ENCODE measurements at places on chromosomes 11 and 22.

DNA sequence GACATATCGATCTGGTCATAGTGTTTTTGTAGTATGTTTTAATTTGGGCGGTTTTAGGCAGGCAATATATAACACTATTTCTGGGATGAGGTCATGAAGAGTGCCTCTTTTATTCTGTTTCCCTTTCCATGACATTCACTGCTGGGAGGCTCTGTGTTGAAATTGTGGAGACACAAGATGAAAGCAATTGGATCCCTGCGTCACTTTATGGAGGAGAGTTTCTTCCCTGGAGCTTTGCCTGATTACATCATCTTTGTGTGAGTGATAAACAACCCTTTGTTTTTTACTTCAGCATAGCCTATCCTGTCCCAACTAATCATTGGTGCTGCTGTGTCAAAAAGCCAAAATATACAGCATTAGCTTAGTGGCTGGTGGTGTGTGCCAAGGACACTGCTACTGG is 48.6 kb downstream of the PARVG start:
- no peak for DNase-seq

DNA sequence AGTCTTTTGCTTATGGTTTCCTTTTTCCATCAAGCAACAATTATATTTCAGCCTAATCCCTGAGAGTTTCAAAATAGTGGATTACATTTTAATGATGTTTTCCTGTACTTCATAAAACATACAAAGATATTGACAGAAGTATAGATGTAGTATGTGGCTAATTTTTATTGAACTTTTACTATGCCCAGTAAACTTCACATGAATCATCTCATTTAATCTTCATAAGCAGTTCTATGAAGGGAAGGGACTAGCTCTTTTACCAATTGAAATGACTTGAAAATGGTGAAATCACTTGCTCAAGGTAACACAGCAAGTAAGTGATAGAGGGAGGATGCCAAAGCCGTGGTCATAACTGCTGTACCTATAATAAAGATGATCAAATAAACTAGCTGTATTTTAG is 27.5 kb downstream of the RTN3 start:
- DNase-seq: no peak

DNA sequence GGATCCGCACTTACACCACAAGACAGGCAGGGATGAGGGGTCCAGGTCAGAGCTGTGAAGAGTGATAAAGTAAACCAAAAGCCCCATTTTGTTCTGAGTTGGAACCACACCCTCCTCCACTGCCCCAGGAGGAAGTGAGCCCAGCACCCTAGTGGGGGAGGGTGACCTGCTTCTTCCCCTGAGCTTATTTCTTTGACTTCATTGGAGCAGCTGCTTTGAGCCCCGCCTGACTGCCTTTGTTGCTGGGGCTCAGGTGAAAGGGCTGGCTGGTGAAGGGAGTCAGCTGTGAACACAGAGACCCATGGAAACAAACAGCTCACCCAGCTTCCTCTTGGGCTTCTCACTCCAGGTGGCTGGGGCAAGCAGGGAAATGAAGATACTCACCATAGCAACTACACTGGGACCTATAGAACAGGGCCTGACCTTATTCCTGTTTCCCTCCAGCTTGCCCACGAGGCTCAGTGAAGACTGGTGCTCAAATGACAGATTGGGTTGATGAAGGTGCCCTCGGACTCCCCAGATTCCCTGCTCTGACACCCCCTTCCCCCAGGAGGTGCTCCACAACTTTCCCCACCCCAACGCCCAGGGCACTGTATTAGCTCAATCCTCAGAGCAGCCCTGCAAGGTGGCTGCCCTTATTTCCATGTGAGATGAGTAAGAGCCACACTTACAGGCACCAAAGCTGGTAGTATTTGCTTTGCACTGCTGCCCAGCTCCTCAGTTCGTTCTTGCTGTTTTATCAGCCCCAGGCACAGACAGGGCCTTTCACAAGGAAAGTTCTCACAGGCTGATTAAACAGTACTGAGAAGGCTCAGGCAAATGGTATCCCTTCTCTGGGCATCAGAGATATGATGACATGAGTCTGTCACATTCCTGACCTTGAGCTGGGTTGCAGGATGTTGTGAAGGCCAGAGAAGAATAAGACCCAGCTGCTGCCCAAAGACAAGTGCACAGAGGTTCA is 2.4 kb downstream of the UCP2 start:
- peak; percentile 39 for DNase-seq

DNA sequence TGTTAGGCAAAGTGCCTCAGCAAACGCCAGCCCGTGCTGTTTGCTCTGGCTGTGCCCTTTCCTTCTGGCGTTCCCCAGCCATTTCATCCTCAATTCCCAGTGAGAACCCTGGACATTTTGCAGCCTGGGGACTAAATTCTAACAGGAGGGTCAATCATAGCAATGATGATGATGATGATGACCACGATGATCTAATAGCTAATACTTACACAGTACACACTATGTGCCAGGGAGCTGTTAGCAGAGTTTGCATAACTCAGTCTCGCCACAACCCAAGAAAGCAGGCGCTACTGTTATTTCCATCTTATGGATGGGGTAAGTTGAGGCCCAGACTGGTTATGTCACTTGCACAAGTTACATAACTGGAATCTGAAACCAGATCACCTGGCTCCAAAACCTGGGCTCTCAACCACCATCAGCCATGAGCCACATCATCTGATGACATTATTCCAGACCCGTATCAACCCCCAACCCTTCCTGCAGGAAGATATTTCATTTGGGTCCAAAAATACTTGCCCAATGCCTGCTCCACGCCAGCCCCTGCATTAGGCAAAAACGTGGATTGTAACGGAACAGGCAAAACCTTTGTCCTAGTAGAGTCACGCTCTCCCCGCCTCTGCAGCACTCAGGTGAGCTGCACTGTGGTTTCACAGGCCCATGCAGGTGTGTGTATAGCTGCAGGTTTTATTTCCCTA is 132.6 kb upstream of the SERPIND1 start:
- DNase-seq: no peak

DNA sequence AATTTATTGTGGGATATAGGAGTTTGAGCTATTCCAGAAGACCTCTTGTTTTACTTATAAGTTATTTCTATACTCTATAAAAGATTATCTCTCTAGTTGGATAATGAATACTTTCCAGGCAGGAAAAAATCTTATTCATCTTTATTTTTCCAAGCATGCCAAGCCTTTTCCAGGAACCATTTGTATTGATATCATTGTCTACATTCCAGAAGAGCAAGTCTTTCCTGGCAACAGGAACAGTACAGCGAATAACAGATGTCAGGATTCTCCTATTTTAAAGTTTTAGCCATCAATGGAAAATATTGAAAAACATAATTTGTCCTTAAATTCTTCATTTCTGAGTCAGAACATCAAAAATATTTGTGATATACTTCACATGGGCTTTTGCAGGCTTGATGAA is 5.2 kb upstream of the NXPE1 start:
- DNase-seq: no peak

- no peak for DNase-seq
Observed at GRCh38 chr11:5807580-5807979, 1.1 kb upstream of the OR52N2 start.

- DNase-seq: no peak
Observed at GRCh38 chr11:33861941-33862589, 29.8 kb downstream of the LMO2 start.

DNA sequence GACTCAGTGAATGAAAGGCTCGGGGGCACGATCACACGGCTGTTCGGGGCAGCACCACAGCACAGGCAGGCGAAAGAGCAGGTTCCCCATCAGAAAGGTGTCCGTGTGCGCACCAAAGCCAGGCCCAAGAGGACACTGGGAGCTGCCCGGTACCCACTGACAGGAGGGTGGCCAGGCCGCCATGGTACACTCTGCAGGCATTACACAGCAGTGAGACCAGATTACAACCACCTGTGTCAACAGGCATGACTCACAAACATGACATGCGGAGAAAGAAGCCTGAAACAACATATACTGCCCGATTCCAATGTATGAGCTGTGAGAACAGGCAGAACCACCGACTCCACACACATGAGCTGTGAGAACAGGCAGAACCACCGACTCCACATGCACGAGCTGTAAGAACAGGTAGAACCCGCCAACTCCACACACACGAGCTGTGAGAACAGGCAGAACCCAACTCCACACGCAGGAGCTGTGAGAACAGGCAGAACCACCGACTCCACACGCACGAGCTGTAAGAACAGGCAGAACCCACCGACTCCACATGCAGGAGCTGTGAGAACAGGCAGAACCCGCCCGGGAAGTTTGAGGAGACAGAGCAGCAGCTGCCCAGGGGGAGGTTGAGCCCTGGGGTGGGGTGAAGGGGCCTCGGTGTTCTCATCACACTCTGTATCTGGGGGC is 32.6 kb downstream of the KIAA0930 start:
- no peak for DNase-seq

- no peak for DNase-seq
Observed at GRCh38 chr22:46022881-46023512, 46.0 kb upstream of the WNT7B start.

DNA sequence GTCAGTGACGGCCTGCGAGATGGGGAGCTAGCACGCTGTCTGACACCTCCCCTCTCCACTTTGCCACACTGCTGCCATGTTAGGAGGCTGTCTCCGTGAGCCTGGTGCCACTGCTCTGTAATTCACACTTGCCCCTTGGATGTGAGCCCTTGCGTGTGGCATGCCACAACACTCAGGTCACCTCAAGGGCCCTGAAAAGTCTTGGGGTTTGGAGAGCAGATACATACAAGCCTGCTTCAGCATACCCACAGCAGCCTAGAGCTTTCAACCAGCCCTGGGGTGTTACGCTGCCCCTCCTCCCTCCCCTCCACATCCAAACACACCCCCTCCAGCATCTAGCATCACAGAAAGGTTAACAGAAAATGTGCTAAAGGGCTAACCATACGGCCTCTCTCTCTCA is 69.5 kb upstream of the TBCEL start:
- no peak for DNase-seq

DNA sequence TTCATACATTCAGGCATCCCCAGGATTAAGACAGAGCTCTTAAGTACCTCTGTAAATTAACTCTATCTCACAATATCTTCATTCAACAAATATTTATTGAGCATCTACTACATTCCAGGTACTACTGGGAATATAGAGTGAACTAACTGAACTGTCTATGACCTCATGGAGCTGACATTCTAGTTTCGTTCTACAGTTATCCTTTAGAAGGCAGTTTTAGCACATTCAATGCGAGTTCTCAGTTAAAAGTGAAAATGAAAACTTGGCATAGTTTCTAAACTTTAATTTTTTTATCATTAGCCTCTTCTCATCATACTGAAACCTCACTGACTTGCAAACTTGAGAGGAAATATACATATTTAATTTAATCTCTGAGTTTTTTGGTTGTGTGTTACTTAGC is 10.7 kb upstream of the MS4A6E start:
- DNase-seq: no peak

GRCh38 chr11:74647404-74647803 is 55.0 kb downstream of the POLD3 start:
- DNase-seq: no peak

DNA sequence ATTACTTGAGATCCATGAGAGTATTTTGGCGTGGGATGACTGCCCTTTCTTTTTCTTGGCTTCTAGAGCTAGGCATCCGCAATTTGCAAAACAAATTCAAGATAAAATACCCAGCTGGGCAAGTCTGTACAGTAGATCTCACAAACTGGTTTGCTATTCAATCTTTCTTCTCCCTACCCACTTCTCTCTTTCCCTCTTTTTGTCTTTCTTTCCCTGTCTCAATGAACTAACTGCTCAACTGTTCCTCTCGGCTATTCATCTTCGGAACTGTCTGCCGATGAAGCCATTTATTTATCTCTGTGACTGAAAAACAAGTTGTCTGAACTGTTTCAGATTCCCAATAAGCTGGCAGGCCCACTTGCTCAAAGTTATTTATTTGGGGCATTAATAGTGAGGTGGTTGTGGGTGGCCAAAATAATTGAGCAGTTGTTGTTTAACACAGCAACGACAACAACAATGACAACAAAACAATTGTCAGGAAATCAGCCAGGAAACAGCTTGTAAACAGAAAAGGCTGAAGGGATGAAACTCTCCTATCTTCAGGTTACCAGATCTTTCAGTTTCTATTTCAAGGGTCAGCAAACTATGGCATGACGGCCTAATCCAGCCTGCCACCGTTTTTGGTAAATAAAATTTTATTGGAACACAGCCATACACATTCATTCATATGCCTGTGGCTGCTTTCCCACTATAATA is 76.0 kb upstream of the MTMR2 start:
- DNase-seq: no peak

DNA sequence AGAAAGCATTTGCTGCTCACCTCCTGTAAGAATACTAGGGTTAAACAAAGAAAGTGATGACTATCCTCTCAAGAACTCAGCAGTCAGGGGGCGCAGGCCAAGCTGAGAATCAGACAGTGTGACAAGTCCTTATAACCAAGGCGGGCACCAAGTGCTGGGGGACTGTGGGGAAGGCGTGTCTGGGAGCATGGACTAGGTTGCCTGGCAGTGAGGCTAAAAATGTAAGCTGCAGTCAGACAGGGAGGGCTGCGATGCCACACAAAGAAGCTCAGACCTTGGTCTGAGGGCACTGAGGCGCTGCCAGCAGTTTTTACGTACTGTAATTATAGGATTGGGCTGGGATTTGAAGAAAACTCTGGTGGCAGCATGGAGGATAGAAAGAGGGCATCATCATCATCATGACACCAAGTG is 73.7 kb downstream of the FLI1 start:
- no peak for DNase-seq

DNA sequence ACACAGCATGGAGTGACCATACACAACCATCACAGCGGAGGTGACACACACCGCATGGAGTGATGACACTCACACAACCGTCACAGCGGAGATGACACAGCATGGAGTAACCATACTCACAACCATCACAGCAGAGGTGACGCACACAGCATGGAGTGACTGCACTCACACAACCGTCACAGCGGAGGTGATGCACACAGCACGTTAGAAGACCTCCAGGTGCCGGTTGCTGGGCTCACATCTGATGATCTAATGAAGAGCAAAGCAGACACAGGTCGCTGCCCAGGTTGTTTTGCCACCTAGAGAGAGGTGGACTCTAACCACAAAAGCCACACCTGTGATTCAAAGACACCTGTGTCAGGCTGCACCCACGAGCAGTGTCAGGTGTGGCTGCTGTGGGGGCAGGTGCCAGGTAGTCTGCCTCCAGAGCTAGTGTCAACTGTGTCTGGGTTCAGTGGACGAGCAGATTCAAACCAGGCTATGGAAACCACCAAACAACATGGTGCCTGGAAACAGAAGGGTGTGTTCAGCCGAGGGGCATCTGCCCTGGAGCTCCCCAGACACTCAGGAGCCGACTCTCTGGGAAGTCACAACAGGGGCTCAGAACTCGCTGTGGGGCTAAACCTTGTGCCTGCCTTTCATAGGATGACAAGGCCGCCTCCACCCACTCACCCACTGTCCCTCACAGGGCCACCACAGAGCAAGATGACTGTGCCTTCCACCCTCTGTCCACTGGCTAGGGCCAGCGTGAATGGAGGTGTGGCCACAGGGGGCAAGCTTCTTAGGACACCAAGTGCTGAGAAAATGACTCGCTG is 608.2 kb downstream of the TBC1D22A start:
- DNase-seq: no peak

DNA sequence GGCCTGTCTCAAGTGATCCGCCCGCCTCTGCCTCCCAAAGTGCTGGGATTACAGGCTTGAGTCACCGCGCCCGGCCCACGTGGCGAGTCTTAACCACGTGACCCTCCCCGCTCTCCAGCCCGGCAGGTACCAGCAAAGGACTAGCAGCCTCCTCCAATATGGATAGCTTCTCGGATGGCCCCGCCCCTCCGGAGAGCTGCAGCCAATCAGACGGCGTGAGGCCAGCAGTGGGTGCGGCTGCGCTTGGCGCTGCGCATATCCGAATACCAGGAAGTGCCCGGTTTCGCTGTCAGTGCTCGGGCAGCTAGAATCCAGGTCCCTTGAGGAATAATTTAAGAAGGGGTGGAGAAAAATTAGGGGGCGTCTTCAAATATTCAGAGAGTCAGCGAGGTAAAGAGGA is 14.7 kb upstream of the PISD start:
- DNase-seq: no peak

- DNase-seq: no peak
Observed at GRCh38 chr11:130634961-130635473, 186.6 kb downstream of the ADAMTS15 start.

Measured in K562 (cell line).